ENCODE measurements at places on chromosomes 12 and 14. TPM values are rescaled to one million over a fixed set of nuclear protein-coding genes. Genes with fewer than 3 reads are reported as not detected.
A peak's percentile ranks its signal among the peaks of the same experiment; 100 is the strongest.

DNA sequence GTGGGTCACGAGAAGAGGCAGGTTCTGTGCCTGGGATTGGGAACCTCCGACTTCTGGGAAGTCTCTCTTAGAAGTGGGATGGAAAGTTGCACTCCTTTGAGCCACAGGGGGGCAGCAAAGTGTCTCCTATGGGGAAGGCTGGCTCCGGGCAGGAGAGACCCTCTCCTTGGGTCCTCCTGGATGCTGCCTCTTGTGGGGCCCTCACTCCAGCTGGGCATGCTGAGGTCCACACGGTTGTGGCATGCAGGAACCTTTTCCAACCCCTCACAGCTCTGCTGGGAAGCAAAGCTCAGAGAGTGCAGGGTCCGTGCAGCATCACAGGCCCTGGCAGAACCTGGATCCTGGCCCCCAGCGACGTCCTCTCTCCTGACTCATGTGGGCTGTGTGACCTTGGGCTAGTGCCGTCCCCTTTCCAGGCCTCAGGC, 17.4 kb downstream of the SDSL start:
- peak; percentile 74 for DNase-seq

GRCh38 chr14:72888192-72888591, 5.7 kb downstream of the DPF3 start:
- DNase-seq = no peak

- DNase-seq = no peak
Measured at GRCh38 chr12:132521712-132522292, 31.9 kb downstream of the FBRSL1 start.

DNA sequence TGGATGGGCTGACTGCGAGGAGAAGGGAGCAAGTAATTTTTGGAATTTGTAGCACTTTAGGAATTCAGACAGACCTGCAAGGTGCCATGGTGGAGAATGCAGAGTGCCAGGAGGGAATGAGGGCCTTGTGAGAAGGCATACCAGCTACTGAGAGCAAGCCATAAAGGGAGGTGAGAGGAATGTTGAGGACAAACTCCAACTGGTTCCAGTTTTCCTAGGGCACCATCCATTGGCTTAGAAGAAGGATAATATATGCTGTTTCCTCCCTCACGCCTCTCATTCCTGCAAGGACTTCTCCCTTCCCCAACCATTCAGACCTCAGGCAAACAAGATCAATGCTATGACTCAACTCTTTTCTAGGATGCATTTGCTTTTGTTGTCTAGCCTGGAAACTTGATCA, 11.2 kb upstream of the DAAM1 start:
- no peak for DNase-seq

DNA sequence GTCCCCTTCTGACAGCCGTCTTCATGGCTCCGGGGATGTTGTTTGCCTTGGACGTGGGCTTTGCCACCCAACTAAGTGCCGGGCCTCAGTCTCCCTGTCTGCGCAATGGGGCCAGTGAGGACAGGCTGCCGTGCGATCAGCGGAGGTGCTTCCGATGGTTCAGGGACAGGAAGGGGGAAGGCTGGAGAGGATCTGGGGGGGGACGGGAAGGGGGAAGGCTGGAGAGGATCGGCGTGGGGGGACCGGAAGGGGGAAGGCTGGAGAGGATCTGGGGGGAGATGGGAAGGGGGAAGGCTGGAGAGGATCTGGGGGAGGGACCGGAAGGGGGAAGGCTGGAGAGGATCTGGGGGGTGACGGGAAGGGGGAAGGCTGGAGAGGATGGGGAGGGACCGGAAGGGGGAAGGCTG, 3.4 kb downstream of the MMP17 start:
- DNase-seq = no peak

BIN2 gene
- polyA plus RNA-seq = 0.08 TPM

DNA sequence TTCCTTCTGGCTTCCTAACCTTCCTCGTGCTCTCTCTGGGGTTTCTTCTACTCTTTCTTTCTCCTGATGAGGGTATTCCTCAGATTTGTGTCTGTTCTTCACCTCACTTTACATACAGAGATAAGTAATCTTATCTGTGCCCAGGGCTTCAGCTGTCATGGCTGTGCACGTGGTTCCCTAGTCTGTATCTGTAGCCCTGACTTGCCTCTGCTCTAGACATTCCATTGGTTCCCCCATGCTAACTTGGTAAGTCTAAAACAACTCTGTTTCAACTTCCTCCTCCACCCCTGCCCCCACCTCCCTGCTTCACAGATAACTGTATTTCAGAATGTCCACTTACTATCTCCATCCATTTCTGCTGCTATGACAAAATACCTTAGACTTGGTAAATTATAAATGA, 10.8 kb downstream of the DIP2B start:
- DNase-seq = no peak

DNA sequence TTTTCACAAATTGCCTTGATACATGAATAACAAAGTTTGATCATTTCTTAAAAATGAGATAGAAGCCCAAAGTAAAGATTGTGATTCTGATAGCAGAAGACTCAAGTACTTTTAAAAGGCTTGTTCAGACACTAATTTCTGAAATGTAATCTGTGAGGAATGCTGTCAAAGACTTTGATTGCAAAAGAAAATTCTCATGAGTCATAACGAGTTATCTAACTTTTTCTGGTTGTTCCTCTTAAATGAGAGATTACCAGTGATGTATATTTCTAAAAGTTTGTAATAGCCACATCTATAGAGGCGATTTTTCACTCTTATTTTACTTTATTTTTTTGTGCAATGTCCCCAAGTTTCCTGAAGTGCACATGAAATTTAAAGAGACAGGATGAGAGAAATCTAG, 7.0 kb downstream of the PYGL start:
- no peak for DNase-seq

DNA sequence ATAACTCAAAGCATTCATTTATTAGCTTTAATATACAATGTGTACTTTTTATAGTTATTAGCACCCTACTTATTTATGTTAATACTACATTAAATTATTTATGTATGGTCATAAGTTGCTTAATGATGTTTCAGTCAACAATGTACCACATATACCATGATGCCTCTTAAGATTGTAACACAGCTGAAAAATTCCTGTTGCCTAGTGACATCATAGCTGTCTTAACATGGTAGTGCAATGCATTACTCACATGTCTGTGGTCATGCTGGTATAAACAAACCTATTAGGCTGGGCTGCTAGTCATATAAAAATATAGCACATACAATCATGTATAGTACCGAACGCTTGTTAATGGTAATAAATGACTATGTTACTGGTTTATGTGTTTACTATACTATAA, 120.4 kb downstream of the ANO6 start:
- no peak for DNase-seq

ASPG gene
- polyA plus RNA-seq = 0.13 TPM

GRCh38 chr14:68939893-68940613, 39.0 kb downstream of the ACTN1 start:
- DNase-seq = peak; percentile 98

GRCh38 chr14:27370074-27370473, 772.2 kb upstream of the NOVA1 start:
- no peak for DNase-seq

LDHB gene
- 1,852 TPM for polyA plus RNA-seq

GRCh38 chr14:31207287-31207754, 272 bp downstream of the HECTD1 start:
- no peak for DNase-seq

GRCh38 chr14:90760591-90761316, 55.5 kb downstream of the TTC7B start:
- DNase-seq = peak; percentile 52

DNA sequence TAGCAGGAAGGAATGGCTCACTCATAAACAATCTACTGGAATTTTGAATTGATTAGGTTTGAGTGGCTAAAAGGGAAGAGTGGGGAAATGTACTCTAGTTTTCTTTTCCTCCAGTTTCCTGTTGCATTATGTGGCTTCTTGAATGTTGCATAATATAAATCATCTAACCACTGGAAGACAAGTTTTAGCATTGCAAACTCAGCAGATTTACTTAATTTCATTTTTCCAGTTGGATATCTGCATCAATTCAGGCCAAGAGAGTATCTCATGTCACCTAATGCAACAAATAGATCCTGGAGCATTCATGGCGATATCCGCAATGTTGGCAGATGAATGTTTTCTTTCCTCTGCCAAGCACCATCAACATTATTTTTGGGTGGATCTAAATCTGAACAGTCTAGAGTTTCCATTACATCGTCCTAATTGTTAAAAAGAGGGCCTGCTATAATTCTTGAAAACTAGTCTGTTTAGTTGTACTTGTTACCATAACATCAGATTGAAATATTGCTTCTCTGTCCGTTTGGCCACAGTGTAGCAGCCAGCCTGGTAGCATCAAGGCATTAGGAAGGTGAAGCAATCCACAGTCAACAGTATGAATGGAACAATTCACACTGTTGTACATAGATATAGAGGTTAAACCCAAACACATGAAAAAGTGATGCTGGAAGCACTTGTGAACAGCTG, 544.2 kb downstream of the ETNK1 start:
- no peak for DNase-seq

DNA sequence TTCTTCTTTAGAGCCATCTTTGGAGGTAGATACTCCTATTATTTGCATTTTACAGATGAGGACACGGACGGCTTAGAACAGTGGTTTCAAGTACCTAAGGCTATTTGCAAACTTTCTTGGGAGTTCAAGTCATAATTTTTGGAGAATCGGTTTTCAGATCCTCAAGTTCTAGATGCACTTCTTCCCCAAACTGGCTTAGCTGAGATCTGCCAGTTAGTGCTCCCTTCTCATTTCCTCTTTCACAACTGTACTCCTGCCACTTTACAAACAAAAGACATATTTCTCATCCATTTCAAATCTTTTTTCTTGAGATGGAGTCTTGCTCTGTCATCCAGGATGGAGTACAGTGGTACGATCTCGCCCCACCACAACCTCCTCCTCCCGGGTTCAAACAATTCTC, 77.3 kb downstream of the HELB start:
- DNase-seq = no peak

REC8 gene
- polyA plus RNA-seq = 4.2 TPM

DNA sequence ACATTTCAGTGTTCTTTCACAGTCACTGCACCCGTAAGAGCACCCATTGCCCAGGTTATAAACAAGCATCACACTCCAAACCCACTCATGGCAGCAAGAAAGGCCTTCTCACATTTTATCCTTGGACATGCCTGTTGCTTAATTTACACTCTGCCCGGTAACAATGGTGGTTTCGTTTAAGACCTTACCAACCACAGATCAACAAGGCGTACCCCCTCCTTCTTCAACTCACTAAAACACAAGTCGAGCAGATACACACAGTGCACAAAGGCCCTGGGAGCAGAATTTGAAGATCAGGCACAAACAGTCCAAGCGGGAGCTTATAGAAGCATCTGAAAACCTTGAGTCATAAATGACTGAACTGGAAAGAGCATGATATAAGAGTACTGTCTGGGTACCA, 98.1 kb downstream of the GALC start:
- DNase-seq = no peak

DNA sequence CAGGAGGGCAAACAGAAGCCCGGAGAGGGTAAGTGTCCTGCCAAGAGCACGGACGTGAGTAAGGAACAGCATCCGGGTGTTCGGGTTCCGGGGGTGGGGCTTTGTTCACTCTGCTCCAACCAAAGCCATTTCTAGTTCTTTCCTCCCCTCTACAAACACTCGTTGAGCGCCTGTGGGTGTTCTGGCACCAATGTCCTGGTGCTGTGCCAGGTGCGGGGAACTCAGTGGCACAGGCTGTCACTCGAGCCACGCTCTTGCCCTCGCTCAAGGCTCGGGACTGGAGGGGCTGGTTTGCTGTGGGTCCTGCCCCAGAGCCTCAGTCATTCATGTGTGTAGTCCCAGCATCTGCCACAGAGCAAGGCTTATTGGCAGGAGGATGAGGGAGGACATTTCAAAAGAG, 157.5 kb downstream of the CALM1 start:
- DNase-seq = no peak
